ENCODE measurements at places on chromosomes 7 and 10. TPM values are rescaled to one million over a fixed set of nuclear protein-coding genes. Genes with fewer than 3 reads are reported as not detected.

The MLXIPL gene
- total RNA-seq, result 37.3 TPM

GRCh38 chr10:77909749-77910375 lies 16.7 kb downstream of the DLG5 start:
- DNase-seq, result no peak

The EIF4EBP2 gene
- 127 TPM for total RNA-seq

- DNase-seq, result no peak
These were observed 137.6 kb downstream of the C10orf105 start for GRCh38 chr10:71582019-71582418.

DNA sequence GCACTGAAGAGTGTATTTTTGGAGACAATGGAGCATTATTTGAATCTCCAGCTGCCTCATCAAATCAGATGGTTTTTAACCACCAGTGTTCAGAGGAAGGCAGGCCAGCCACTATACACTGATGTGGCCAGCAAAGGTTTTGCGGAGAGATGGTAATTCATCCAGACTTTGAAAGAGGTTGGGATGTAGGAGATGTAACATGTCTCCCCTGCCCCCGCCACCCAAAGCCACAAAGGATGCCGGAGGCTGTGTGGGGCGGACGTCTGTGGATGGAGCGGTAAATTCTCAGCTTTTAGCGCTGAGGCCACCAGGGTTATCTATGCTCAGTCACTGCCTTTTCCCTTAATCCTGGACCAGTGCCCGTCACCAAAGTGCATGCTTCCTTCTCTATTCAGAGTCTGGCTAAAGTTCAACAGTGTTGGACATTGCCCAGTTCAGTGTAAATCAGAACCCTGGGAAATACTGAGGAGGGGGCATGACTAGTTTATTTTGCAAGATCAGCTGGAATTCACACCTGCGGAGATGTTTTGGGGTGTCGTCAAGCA lies 3.7 kb upstream of the TRIP6 start:
- DNase-seq, result no peak

Measured in omental fat pad (tissue), 4 donors.